IMR-90 (cell line): ENCODE measurements at places on chromosomes 7 and 10. TPM values are rescaled to one million over a fixed set of nuclear protein-coding genes. Genes with fewer than 3 reads are reported as not detected.

The CDNF gene
- 0.72 and 0.83 TPM in 2 replicates for total RNA-seq

The TET1 gene
- total RNA-seq, result 4.3 and 5.6 TPM in 2 replicates

DNA sequence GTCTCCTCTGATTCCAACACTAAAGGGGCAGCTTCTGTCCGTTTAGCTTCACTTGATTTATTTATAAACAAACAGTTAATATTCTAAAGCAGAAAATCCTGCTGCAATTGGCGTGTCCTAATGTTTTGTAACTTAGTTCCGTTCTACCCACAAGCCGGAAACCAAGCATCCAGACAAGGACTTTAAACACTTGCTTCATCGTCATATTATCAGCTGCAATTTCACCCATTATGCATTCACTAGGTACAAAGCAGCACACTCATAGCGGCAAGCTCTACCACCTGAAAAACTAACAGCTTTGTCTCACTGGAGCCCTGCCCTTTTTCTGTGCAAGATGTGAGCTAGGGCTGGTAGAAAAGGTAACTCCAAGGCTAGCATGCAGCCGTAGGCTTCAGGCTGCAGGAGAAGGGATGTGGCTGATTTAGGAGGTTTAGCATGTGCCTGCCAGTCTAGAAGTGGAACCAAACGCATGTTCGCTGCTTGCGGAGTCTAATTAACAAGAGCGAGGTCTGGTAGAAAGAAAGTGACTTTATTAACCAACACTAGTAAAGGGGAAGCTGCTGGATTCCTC lies 43.7 kb upstream of the BPGM start:
- peak; percentile 28 for DNase-seq

- DNase-seq, result no peak
These were observed 36.5 kb downstream of the KMT2C start for GRCh38 chr7:152399344-152399743.
